ENCODE measurements at places on chromosomes 16 and 17.

GRCh38 chr16:20001856-20002707 lies 71.6 kb downstream of the GPR139 start:
- DNase-seq: no peak

GRCh38 chr17:45221081-45222013 lies at the start of gene FMNL1:
FMNL1 (plus strand) TSS chr17:45221885; CDS start chr17:45222125, 240 bp downstream.
- no peak for DNase-seq

- no peak for DNase-seq
These were observed 12.1 kb downstream of the TBX4 start for GRCh38 chr17:61464130-61464842.

- DNase-seq: no peak
These were observed 13.9 kb downstream of the BRD7 start for GRCh38 chr16:50354629-50355456.

- DNase-seq: no peak
These were observed 184.8 kb upstream of the CIBAR2 start for GRCh38 chr16:85296859-85297660.

Data from brain microvascular endothelial cell (primary cell).